ENCODE measurements at places on chromosomes 1 and 21.

DNA sequence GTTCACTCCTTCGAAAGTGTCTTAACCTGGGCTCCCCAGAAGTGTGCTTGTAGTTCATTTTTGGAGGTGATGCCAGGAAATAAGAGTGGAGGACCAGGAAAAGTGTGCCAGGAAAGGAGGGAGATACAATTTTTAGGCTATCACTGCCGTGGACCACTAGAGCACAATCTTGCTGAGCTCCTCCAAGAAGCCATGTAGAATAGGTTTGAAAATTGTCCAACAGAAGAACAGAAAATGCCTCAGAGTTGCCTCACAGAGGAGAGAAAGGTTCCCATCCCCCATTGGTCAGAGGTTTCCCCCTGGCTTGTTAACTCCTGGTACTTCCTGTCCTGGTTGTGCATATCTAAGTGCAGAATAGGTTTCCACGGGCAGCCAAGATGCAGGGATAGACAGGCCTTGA lies 41.6 kb downstream of the CATSPERE start:
- DNase-seq = no peak

DNA sequence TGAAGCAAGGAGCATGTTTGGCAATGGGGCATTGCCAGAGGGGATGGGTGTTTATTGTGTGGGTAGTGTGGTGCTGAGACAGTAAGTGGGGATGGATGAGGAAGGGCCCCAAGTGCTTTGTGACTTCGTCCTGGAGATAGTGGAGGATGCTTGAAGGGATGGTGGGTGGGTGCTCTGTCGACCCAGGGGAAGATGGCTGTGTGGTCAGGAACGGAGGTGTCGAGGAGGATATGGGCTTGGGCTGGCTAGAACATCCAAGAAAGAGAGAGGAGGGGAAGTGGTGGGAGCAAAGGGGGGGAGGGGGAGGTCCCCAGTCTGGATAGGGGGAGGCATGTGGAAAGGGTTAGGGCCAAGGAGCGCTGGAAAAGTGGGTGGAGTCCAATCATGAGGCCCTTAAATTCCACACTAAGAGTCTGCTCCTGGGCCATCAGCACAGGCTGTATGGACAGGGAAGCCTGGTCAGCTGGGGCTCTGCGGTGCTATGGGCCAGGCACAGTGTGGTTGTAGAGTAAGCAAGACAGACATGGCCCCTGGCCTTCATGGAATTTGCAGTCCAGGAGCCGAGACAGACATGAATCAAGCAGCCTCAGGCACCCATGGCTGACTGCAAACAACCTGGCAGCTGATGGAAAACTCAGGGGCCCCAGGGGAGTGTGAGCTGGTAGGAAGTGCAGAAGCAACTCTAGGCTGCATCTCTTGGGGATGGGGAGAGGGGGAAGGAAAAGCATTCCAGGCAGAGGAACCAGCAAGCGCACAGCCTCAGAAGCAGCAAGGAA lies 36.3 kb downstream of the EDN2 start:
- no peak for DNase-seq

- no peak for DNase-seq
These were observed 55.3 kb downstream of the CDC7 start for GRCh38 chr1:91555821-91556531.

GRCh38 chr1:24417681-24418080 lies 2.1 kb downstream of the NIPAL3 start:
- no peak for DNase-seq

- no peak for DNase-seq
These were observed 131.6 kb downstream of the ETS2 start for GRCh38 chr21:38937286-38937790.

- DNase-seq = no peak
These were observed 58.5 kb downstream of the FOXO6 start for GRCh38 chr1:41419584-41420295.

DNA sequence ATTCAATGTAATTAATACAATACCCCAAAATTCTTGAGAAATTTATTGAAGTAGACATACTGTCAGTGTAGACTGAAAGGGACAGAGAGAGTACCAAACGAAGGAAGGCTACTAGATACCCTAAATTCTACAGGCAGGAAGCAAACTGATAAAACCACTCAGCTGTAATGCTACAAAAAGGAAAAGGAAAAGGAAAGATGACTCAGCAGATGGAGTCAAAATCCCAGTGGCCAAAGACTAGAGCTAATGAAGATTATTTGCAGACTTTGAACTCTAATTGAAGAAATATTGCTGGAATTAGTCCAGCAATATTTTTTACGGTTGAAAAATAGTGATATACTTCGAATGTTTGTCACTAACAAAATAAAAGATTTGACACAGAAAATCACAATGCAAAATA lies 671.9 kb downstream of the BRINP3 start:
- DNase-seq = no peak

DNA sequence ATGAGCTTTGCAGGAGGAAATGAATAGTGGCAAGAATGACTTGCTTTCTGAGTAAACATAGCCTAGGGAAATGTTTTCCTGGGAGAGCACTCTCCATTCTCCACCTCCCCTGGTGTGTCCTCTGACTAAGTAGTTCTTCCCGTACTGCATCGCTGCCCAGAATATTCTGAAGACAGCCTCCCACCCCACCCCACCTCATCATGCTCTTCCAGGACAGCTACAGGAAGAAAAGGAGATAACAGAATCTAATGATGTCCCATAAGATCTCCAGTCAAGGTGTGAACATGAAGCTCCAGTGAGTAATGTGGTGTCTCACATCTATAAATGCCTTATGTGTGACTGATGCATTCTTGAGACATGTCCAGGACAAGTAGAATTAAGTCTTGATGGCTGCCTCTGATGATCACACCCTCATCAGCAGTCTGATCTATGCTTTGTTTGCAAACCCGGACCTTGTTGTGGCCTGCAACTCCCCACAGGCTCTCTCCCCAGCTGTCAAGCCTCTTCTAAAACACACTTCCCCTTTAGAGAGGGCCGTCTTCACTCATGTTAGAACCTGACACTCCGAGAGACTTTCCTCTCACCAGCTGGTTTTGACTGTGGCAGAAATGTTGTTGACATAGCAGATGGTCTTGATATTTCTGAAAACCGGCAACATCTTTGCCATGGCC lies 183.0 kb downstream of the CYYR1 start:
- no peak for DNase-seq

GRCh38 chr1:84236256-84236655 lies 65.3 kb upstream of the SAMD13 start:
- DNase-seq = no peak

GRCh38 chr1:167479331-167479979 lies 38.9 kb downstream of the CD247 start:
- no peak for DNase-seq

DNA sequence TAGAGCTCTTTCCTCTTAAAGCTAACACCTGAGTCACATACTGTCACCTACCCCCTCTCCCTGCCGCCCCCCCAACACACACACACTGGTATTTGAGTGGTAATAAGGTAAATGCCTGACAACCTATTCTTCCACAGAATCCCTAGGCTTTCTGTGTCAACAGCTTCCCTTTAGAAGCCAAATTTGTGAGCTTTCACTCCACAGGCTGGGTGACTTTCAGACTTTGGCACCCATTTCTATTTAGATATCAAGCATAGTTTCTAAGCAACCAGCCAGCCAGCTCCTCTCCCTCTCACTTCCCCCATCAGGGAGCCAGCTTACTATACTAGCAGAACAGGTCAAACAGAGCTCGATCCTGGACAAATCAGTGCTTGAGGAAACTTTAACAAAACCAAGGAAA lies 3.2 kb upstream of the C1orf74 start:
- DNase-seq = no peak

DNA sequence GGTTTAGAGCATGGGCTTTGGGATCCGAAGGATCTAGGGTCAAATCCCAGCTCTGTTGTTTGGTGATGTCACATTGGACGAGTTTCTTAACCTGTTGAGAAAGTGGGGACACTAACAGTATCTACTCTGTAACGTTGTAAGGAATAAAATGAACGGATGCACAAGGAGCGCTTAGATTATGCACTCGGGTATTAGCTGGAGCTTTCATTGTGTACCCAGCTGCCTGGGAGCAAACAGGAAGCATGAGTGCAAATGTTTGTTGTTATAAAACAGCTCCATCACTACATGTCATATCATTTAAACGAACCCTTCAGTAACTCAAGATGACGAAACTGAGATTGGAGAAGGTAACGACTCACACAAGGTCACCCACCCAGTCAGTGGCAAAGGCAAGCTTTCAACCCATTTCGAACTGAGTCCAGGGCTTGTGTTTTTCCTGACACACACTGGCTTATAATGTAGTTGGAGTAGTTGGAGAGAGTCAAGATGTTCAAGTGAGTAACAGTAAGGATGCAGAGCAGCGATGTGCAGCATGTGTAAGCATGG lies 16.2 kb upstream of the SLC6A17 start:
- DNase-seq = no peak

- no peak for DNase-seq
These were observed 50.8 kb upstream of the SSBP3 start for GRCh38 chr1:54456921-54457529.

DNA sequence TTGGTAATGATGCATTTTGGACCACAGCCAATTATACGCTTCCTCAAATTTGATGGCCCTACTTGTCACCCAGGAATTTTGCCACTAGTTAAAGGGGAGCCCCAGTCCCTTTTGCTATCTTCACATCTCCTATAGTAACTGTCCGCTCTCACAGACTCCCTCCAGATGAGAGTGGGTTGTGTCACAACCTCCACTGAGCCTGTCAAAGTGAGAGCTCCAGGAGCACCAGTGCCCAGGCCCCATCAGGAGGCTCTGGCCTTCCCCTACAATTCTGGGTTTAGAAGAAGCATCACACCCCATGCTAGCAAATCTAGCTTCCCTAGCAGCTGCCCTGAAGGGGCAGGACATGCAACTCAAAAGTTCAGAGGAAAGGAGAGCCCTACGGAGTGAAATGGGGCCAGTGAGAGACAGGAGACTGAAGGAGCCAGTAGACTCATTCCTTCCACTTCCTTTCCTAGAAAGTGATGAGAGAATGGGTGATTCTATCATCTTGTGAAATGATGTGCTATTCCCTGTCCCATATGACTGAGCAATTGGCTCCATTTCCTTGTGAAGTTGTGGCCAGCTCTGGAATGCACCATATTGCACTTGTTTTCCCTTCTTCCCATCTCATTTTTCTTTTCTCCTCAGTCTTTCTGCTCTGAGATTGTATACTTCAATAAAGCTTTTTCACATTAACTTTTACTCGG lies 541.3 kb downstream of the DPYD start:
- no peak for DNase-seq

DNA sequence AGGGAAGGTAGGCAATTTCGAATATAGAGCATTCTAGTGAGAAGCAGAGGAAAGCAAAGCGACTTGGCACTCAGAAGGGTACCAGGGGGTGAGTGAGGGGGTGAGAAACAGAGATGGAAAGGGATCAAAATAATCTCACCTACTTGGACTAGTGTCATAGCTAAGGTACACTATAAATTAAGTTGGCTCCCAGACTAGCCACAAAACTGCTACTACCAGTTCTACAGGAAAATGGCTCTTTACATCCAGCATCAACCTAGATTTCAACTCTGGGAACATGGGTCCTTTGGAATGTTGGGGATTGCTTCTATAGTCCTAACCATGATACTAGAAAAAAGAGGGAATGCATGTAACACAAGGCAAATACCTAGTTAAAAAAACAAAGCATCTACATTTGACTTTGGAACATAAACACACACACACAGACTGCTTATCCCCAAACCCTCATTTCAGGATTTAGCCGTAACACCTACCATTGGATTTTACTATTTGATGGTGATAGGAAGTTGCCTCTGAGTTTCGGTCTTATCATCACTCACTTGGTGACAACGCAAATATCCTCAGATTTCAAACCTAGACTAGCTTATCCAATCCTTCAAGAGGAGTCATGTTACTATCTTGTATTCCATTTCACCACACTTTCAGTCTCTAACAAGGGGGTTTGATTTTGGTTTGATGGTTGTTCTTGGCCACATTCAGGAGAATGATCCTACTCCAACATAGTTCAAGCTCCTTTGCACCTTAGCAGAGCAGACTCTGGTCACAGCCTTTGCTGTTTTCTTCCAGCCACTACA lies 5.6 kb downstream of the ZBTB21 start:
- DNase-seq = no peak

DNA sequence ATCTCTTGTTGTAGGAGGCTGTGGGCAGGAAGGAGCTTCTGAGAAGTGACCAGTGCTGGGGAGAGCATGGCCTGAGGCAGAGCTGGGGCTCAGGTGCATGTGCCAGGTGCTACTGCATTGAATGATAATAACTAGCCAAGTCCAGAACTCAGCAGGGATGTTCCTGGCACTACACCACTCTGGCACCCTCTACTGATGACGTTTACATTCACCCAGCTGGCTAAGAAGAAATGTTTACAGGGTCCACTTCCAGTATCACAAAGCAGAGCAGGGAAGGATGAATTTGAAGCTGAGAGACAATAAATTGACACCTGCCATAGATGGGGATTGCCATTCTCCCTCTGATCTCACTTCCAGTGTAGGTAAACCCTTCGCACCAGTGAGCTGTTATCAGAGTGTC lies 411.8 kb downstream of the SETD4 start:
- no peak for DNase-seq

- DNase-seq = no peak
These were observed 25.9 kb downstream of the KRTAP19-8 start for GRCh38 chr21:31012133-31013089.

- no peak for DNase-seq
These were observed 38.4 kb upstream of the TENT5C start for GRCh38 chr1:117567435-117567834.

- DNase-seq = no peak
These were observed 685.0 kb downstream of the ADGRL2 start for GRCh38 chr1:82485591-82486369.

DNA sequence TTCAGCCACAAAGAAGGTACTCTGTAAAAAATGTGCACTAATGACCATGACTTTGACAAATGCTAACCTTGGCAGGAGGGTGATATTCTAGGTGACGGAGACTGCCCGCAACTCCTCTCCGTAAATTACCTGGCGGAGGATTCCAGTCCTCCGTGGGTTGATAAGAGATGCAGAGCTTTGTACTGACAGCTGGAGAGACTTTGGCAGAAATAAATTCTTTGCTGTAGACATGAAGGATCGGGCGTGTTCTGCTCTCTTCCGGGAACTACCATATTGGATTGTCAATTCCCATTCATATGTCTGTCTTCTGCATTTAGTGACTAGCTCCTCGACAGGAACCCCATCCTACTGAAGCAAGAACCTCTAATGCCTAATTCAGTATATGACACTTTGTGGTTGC lies 158.3 kb upstream of the KAZN start:
- DNase-seq = no peak

DNA sequence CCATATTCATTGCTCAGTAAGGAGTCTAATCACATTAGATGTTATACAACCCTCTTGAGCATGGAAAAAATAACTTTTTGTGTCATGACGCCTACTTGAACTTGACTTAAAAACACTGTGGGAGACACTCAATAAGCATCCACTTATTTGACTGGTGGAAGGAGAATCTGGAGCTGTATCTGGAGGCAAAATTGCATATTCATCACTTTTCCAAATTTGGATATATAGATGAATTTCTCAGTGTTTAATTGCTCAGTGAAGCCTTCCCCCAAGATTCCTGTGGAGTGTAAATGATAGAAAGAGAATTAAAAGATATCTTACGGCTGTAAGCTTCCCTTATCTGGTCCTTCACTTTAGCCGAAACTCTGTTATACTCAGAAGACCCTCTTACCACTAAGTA lies 610.7 kb upstream of the ADGRL2 start:
- no peak for DNase-seq

Measured in HEK293T (cell line).